Stimulated activated CD4-positive, alpha-beta T cell treated with anti-CD3 and anti-CD28 coated beads, Interleukin-1b, Interleukin-23, amount 100 ng/mL, for 24 hours (primary cell): ENCODE measurements at places on chromosomes 3 and 15.

DNA sequence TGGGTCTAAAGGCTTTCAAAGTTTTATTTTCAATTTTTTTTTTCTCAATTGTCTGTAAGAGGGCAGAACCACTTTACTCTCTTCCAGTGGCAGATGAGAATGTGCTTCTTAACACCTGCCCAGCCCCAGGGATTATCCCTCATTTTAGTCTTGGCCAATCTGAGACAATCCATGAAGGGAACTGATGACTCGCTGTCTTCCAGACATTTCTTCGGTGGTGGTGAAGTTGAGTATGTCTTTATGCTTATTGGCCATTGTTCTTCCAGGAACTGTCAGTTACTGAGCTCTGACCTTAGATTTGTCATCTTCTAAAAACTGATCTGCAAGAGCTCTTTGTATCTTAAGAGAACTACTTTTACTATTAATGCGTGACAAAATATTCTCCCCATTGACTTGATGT lies 139.5 kb downstream of the TJP1 start:
- DNase-seq = no peak

DNA sequence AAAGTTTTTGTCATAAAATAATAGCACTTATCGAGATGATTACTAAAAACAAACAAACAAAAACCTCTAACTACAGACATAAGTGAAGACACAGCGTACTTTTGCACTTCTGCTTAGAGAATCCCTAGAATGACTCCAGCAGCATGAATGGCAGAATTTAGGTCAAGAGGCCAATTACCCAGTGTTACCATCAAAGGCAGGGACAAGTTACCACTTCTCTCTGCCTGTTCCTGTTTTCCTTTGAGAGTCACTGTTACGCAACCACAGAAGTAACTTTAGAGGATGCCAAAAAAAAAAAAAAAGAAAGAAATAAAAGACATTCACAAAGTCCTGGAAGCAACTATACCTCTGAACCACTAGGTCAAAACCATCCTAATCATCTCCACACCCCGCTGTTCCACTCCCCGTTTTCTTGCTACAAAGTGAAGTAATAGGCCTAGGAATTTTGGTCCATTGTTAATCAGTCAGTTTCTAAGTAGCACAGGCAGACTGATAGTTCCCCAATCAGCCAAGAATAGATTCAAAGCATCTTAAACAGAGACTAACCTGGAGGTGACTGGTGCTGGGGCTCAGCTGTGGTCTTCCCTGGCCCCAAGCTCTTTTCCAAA lies 41.9 kb downstream of the FMN1 start:
- no peak for DNase-seq

GRCh38 chr3:156808025-156808424 lies 18.1 kb upstream of the LEKR1 start:
- no peak for DNase-seq

DNA sequence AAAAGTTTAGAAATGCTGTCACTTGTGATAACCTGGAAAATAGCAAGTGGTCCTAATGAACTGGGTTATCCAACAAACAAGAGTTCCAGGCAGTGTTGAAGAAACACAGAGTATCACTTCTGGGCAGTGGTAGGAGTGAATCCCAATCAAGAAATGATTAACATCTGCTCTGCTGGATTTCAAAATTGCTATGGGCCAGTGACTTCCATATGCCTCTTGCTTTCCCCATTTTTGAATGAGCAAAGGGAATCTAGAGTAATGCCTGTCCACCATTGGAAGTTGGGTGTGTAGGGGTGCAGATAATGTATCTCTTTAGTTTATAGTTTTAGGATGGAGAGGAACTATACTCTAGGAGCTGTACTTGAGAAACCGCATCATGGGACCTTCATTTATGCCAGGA lies 236.5 kb downstream of the RPLP1 start:
- DNase-seq = no peak

GRCh38 chr3:139328356-139328755 lies 15.5 kb upstream of the MRPS22 start:
- DNase-seq = no peak

DNA sequence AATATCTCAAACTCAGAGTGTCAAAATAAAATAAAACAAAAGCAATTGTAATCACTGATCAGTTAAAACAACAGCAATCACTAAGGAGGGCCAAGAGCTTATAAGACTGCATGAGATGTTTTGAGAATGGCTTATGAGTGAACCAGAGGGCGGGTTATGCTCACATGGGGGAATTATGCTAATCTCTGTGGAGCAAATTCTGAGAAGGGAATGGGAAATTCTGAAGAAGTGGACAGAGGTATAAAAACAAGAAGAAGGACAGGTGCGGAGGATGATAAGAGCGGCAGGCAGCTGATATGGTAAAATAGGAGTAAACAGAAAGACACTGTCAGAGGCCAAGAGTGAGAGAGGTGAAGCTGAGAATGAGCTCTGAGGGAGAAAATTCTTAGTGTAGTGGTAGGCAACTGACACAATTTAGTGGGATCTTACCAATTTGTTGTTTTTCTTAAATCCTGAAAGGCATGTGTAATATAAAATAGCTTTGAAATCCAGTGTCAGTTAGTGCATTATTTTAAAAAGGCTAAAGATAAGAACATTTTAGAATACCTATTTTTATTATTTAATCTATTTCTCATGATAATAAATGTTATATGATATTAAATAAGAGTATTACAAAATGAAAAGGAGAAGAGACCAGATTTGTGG lies 133.8 kb downstream of the SPATA16 start:
- DNase-seq = no peak

GRCh38 chr3:172840913-172841312 lies 90.4 kb downstream of the ECT2 start:
- no peak for DNase-seq

- DNase-seq = no peak
Measured at GRCh38 chr3:158522221-158523136, 48.5 kb upstream of the MLF1 start.

DNA sequence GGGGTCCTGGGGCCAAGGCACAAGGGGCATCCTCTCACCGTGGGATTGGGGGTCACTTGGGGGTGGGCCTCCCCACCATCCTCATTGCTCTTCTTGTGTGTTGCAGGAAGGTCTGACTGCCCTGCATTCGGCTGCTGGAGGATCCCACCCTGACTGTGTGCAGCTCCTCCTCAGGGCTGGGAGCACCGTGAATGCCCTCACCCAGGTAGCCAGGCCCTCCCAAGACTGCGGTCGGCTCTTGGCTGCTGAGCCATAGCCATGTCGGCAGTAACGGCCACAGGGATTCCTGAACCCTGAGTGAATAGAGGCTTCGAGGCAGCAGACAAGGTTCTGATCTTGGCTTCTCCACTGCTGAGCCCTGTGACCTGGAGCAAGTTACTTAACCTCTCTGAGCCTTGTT lies 19.7 kb downstream of the ANKDD1A start:
- DNase-seq = no peak

DNA sequence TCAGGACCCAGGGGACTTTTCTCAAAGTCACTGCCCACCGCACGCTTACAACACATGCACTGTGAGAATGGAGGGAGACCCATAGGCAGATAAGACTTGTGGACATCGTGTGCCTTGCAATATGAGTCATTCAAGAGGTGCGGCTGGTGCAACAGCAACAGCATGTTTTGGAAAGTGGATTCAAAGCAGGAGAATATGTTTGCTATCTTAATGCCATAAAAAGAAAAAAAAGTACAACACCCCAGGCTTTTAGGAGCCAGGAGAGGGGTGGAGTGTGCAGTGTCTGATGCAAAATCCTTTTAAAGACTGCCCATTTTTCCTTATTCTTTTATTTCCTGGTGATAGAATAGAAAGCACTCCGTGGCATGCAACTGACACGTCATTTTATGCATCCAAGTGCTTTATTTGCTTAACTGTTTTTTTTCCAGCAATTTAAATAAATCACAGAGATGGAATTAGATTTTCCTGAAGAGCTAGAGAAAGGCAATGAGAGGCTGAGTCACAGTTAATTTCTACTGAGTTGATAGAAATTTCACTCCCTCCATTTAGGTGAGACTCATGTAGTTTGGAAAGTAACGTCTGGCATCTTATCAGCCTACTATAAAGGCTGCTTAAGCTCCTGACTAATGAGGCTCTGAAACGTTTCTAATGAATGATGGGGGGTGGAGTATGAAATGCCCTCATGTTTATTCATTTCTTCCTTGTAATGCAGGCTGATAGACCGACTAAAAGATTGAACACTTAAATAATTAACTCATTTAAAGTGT lies 96.4 kb downstream of the NSUN3 start:
- no peak for DNase-seq
